ENCODE measurements at places on chromosomes 6 and 20.
A peak's percentile ranks its signal among the peaks of the same experiment; 100 is the strongest.

GRCh38 chr6:129893640-129894039 lies 32.5 kb upstream of the TMEM244 start:
- H3K27ac ChIP-seq = no peak overlapping the region
- DNase-seq = no peak
- no peaks in the 10 kb centered on the region for H3K36me3 ChIP-seq
- no peaks in the 10 kb centered on the region for H3K27me3 ChIP-seq
- H3K4me1 ChIP-seq = peaks cover 10% of the 10 kb centered on the region

DNA sequence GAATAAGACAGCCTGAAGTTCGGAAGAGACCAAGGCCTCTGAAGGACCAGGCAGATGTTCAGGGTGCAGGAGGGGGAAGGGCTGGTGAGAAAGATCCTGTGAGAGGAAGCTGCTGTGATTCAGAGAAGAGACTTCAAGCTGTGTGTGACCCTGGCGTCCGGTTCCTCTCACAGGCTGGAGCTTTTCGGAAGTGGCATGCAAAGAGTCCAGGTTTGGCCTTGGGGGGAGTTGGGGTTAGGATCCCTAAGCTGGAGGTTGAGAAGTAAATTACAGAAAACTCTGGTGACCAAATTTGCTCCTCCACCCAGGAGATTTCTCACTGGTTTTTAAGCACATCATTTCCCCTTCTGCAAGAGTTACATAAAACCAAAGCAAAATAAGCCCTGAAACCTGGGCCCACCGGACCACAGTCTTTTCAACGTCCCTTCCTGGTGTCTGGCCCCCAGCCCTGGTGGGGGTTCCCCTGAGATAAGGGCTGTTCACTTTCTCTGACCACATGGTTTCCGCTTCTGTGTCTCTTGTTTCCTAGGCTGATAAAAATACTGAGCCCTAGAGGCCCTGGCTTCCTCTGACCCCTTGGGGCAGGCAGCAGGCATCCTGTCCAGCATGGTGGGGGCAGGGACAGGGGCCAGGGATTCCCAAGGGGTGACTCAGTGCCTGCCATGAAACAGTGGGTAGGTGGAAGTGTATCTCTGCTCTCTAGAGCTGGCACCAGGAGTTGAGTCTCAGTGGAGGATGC lies 12.0 kb upstream of the LTA start:
- peaks cover 45% of the 10 kb centered on the region for H3K36me3 ChIP-seq
- peak; percentile 80 for DNase-seq
- H3K27ac ChIP-seq = peak overlapping the region; percentile 92

- no peaks in the 10 kb centered on the region for H3K4me1 ChIP-seq
- no peak overlapping the region for H3K4me3 ChIP-seq
- no peak overlapping the region for H3K27ac ChIP-seq
Measured at GRCh38 chr20:28562510-28562898, 2695.0 kb upstream of the DEFB115 start.

GRCh38 chr6:160917572-160917971 lies 74.0 kb upstream of the MAP3K4 start:
- DNase-seq = no peak
- H3K4me1 ChIP-seq = no peaks in the 10 kb centered on the region
- no peaks in the 10 kb centered on the region for H3K36me3 ChIP-seq
- peaks cover 11% of the 10 kb centered on the region for H3K27me3 ChIP-seq
- no peak overlapping the region for H3K4me3 ChIP-seq

Data from activated CD4-positive, alpha-beta T cell treated with anti-CD3 and anti-CD28 coated beads for 36 hours (primary cell).